ENCODE measurements at places on chromosomes 7 and 10.

GRCh38 chr7:114659409-114660125 lies 245.0 kb downstream of the FOXP2 start:
- no peak for DNase-seq

GRCh38 chr10:90862908-90863514 lies 5.2 kb upstream of the HTR7 start:
- peak; percentile 31 for DNase-seq

- no peak for DNase-seq
Measured at GRCh38 chr10:84901885-84902284, 573.5 kb downstream of the CCSER2 start.

DNA sequence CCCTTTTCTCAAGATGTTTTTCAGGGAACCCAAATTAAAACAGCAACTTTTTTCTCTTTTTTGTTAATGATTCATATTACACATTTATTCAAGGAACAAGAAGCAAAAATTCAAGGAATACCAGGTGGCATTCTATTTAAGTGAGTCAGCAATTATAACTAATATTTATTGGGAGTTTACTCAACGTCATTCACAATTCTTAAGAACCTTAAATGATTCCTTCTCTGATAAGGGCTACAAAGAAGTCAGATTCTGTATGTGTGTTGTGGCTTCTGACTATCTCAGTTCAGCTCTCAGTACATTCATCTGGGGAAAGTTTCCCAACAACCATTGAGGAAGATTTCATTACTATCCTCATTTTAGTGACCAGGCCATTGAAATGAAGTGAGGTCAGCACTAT lies 470.7 kb upstream of the AKR1E2 start:
- DNase-seq = no peak

- DNase-seq = peak; percentile 0
Measured at GRCh38 chr7:110856704-110857103, 234.2 kb upstream of the LRRN3 start.

DNA sequence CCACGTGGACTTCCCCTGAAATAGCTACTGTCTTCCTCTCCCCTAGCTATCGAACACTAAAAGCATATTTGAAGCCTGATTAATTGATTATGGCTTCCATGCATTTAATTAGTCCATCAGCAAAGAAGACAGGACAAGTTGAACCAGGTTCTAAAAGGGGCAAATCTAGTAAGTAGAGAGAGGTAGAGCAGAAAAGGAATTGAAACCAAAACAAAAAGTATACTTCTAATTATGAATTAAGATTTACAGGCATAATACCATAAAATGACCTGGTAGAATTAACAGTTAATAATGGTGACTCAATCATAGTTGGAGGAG lies 393 bp upstream of the DNAJC1 start:
- no peak for DNase-seq

GRCh38 chr10:51377932-51378599 lies 303.8 kb downstream of the PRKG1 start:
- no peak for DNase-seq

DNA sequence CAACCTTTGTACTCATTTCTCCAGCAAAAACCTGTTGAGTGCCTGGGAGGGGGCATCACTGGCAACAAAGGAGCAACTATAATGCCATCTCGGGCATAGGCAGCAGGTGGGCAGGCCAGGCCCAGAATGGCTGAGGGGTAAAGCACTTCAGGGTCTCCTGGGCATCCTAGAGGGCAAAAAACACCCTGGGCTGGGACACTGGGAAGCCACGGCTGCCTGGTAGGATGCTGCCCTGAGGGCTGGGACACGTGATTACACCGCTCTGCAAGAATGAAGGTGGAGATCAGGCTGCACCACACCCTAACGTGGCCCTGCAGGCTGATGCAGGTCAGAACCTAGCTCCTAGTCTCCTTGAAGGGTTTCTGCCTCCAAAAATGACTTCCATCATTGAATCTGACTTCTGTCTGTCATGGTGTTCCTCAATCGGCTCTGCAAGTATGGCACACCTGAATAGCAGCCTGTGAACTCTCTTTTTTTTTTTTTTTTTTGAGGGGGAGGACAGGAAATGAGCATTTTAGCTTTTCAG lies 4.5 kb upstream of the TRAPPC14 start:
- DNase-seq = peak; percentile 39

DNA sequence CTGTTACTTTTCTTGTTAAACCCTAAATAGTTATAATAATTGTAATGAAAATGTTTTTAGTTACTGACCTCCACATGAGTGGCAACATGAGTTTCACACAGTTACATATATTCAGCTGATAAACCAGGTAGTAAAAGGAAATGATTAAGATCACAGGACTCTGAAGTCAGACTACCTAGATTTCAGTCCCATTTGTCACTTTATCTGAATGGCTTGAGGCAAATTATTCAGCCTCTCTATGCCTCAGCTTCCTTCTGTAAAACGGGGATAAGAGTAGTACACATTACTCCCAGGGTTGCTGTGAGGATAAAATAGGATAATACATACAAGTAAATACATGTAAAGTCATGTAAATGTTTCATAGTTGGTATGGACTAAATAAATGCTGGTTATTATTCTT lies 254.3 kb upstream of the LRRTM3 start:
- DNase-seq = no peak

DNA sequence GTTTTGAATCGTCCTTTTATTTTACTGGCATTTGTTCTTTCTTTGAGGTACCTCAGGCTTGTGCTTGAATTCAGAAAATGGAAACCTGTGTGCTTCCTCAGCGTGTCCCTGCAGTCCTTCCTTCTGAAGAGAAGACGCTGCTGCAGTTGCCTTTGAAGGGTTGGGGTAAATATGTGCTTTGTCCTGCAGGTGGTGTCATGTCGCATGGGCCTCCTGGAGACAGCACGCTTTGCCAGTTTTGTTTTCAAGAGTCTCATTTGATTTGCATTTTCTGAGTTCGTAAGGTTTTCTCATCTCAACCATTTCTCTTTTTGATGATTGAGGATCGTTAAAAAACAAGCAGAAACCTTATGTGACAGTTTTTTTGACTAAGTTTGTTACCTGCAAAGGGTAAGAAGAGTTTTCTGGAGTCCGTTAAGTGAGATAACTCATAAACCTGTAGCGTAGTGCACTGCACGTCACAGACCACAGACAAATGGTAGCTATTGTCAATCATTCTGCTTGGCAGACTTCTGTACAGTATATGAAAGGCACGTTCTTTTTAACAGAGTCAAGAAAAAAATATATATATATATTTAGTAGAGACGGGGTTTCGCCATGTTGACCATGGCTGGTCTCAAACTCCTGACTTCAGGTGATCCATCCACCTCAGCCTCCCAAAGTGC lies 57.0 kb downstream of the CDC123 start:
- peak; percentile 69 for DNase-seq

- DNase-seq = no peak
Measured at GRCh38 chr10:110914431-110914830, 4.5 kb downstream of the BBIP1 start.

- DNase-seq = peak; percentile 32
Measured at GRCh38 chr7:44062180-44062902, 3.0 kb downstream of the PGAM2 start.

- DNase-seq = no peak
Measured at GRCh38 chr10:5555021-5555510, 30.3 kb downstream of the CALML3 start.

- no peak for DNase-seq
Measured at GRCh38 chr10:122855745-122856144, 10.1 kb upstream of the CUZD1 start.

DNA sequence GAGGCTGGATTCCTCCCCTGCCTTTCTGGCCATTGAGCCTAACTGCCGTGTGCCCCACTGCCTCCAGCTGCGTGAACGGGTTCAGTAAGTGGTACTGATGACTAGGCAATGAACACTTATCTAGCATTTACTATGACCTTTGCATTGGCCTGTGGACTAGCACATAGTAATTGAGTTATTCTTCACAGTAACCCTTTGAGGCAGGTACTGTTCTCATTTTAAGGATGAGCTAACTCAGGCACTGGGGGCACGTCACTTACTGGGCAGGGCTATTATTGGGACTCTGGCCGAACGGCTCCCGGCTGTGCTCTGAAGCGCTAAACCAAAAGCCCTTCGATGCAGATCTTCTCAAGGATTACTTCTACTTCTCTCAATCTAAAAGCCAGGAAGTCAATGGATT lies 38.3 kb downstream of the WIPF3 start:
- DNase-seq = no peak

All from H7 (cell line).